Activated CD4-positive, alpha-beta T cell treated with anti-CD3 and anti-CD28 coated beads for 48 hours (primary cell): ENCODE measurements at places on chromosomes 2 and 18.

GRCh38 chr2:73969356-73969755 lies 15.4 kb upstream of the TET3 start:
- DNase-seq, result peak; percentile 43

DNA sequence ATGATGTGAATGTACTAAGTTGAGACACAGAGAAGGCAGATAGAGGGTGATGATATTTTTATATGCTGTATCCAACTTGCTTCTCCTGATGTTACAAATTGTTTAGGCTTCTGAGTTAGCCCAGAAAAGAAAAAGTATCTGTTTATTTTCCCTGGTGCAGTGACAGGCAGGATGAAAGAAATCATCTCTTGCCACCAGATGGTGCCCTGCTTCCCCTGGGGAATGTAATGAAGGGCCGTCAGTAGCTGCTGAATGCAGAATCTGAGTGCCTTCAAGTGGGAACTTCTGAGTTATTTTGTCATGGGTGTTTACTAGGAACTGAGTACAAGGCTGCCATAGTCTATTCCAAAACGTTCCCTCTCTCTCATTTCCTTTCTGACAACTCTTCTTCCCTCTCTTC lies 525.6 kb downstream of the MBD2 start:
- DNase-seq, result peak; percentile 2

DNA sequence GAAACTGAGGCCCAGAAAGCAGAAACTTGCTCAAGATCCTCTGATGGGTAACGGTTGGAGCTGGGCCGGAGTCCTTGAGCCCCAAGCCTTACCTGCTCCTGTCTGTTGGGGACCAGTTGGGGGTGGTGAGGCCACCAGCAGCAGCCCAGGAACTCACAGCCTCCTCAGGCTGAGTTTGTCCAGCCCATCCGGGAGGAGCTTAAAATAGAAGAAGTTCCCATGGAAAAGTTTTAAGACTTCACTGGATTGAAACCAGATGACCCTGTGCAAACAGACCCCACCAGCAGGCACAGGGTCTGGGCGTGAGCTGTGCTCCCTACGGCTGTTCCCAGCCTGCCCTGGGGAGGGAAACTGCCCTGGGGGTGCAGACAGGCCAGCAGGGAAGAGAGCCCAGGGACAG lies 40.6 kb upstream of the FOSL2 start:
- DNase-seq, result no peak

GRCh38 chr2:177675825-177676224 lies 283.3 kb downstream of the AGPS start:
- no peak for DNase-seq
